NCI-H774 (cell line): ENCODE measurements at places on chromosomes 7 and 10.

- DNase-seq = no peak
Observed at GRCh38 chr10:132467464-132468149, 70.0 kb upstream of the INPP5A start.

- no peak for DNase-seq
Observed at GRCh38 chr7:68776326-68776725, 821.9 kb upstream of the AUTS2 start.

DNA sequence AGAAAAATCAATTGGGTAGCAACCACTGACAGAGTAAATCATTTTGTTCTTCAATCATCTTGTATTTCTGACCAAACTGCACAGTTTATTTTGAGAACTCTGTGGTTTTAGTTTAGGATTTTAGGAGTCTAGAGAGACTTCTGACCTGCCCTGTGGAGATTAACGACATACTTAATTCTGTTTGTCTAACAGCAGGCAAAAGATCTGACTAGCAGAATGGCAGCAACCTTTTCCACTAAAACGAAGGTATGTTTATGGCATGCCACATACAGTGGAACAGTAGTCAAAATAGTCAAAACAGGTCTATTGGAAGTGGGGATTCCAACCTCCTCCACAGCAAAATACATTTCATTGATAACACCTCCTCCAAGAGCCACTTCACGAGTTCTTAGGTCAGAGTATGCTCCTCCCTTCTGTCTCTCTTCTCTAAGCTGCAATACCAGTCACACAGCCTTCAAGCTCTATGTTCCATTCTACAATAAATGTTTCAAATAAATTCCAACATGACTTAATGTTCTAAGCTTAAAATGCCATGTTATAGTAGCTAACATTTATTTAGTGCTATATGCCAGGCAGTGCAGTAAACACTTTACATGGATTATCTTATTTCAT, 34.4 kb downstream of the NRCAM start:
- no peak for DNase-seq

DNA sequence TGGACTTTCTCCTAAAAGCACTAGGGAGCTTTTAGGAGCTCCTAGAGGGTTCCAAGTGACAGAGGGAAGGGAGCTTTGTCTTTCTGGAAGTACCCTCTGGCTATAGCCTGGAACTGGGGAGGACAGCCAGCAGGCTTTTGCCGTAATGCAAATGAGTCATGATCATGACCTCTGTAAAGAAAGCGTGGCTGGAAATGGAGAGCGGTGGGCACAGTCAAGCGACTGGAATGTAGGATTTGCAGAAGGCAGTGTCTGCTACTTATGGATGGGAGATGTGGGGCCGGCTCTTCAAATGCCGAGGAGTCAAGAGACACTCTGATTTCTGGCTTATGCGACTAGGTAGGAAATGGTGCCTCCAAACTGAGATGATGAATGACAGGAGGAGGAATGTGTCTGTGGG, 34.6 kb upstream of the PLPP4 start:
- no peak for DNase-seq

DNA sequence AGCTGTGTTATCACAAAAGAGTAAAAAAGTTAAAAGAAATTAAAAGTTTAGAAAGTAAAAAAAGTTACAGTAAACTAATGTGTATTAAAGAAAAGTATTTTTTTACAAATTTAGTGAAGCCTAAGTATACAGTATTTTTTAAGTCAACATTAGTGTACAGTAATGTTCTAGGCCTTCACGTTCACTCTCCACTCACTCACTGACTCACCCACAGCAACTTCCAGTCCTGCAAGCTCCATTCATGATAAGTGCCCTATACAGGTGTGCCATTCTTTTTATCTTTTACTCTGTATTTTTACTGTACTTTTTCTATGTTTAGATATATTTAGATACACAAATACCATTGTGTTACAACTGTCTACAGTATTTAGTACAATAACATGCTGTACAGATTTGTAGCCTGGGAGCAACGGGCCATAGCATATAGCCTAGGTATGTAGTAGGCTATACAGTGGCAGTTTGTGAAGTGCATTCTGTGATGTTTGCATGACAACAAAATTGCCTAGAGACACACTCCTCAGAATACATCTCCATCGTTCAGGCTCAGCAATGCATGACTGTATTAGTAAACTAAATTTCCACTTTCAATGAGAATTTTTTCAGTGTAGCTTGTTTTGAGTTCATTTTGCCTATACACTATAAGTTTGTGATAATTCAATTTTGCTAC, 539.9 kb upstream of the C7orf33 start:
- DNase-seq = no peak
